ENCODE measurements at places on chromosomes 12 and 14.

GRCh38 chr12:112705037-112705632 is 86.4 kb upstream of the RPH3A start:
- DNase-seq: no peak

- DNase-seq: no peak
Measured at GRCh38 chr14:22390824-22391461, 198.1 kb downstream of the DAD1 start.

GRCh38 chr12:46664761-46665287 is 161.0 kb downstream of the SLC38A4 start:
- DNase-seq: no peak

GRCh38 chr12:57242329-57242690 is 8.7 kb downstream of the STAC3 start:
- DNase-seq: no peak

- no peak for DNase-seq
Measured at GRCh38 chr12:3230758-3231375, 153.7 kb downstream of the TSPAN9 start.

DNA sequence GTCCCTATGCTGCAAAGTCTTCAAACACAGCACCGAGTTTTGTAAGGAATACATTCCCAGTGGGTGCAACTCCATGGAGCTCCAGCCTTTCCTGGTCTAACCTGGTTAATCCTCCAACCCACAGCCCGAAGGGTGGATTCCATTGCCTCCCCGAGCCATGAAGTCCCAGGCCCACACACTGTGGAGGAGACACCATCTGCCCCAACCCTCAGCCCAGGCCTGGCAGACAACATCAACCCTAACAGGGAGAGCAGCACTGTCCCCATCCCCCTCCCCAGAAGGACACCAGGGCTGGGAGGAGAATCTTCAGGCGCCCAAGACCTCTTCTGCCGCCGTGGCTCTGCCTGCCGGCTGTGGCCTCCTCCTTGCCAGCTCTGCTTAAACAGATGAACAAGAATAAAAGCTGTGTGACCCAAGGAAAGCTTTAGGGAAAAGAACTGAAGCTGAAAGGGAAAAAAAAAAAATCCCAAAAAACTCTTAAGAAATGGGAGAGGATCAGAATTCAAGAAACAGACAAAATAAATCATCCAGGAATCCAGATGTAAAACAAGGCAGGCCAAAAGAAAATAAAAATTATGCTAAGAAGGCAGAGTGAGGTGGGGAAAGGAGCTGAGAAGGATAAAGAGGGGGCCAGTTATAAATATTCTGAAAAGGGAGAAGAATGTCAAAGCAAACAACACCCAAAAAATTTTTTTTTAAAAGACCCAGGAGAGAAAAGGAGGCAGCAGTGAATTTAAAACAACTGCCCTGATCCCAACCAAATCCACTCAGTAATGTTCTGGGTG is 16.0 kb upstream of the ZFP36L1 start:
- DNase-seq: no peak

DNA sequence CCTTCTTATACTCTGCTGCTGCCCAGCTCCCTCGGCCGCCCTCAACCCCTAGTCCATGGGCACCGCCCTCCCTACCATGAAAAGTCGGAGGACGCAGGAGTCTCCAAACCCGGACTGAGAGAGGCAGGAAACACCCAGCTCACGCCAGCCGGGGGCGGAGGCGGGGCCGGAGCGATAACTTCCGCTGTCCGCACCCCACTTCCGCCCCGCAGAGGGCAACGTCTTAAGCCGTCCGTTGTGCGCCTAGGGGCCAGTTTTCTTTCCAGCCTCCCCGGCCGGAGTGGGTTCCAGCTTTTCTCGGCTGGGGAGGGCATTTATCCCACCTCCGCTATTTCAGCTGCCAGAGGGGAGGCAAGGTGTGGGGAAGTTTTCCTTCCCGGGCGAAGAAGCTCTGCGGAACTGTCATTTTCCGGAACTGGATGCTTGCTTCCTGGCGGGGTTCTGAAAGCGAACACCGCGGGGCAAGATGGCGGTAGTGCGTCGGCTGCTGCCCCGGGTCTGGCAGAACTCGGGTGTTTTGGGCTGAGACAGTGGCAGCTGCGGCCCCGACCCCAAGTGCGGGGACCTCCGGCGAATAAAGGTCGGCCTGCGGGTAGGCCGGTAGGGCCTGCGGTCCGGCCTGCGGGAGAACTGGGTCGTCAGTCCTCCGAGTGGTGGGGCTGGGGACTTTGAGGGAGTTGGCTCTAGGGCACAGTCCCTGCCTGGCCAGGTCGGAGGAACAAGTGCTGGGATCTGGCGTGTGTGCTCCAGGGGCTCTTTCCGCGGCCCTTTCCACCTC is at the start of the genes KCTD10 and UBE3B:
Gene KCTD10 (minus strand): TSS at position 116 of the 778 bp plus-strand sequence. CDS start 38 bp downstream, at position 78.
Gene UBE3B (plus strand): TSS at position 450 of the 778 bp plus-strand sequence. CDS start 5,918 bp downstream, outside the sequence.
- peak; percentile 92 for DNase-seq

- peak; percentile 95 for DNase-seq
Measured at GRCh38 chr14:67957946-67958345, 138.4 kb downstream of the RAD51B start.

GRCh38 chr12:91561958-91562325 is 379.3 kb upstream of the DCN start:
- DNase-seq: no peak

DNA sequence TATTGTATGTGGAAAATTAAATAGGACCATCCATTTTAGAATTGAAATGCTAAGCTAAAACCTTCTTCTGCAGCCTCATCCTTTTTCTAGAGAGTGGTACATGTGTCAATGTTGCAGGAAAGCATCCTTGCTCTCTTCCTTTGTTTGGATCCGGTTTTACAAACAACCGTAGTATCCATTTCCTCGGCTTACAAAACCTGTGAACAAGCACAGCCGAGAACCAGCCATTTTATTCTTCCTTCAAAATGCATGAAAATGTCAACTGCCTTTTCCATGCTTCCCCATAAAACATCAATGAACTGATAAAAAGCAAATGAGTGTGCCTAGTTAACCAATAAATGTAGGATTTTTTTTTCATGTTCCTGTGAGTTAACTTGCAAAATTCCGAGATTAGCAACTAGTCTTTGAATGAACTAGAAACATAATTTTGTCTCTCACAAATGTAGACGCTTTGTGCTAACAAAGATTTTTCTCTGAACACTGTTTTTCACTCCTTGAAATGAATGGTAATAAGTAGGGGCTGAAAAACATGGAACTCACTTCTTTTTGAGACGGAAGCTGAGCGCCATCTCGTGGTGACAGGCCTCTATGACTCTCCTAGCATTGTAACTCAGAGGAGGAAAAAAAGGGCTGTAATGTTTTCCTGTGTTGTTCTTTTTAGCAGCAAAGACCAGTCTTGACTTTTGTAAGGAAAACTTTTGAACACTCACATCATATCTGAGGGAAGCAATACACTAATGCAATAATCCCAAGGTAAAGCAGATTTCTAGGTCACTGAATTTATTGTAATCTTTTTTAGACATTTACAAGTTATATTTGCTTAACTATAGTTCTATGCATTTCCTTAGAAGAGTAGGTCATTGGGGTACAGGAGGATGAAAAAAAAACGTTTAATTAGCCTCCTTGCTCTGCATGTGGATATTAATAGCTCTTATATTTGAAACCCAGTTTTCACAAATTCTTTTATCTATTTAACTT is 157.4 kb upstream of the FOXG1 start:
- DNase-seq: peak; percentile 65

- DNase-seq: no peak
Measured at GRCh38 chr12:87329076-87329863, 699.9 kb downstream of the C12orf50 start.

DNA sequence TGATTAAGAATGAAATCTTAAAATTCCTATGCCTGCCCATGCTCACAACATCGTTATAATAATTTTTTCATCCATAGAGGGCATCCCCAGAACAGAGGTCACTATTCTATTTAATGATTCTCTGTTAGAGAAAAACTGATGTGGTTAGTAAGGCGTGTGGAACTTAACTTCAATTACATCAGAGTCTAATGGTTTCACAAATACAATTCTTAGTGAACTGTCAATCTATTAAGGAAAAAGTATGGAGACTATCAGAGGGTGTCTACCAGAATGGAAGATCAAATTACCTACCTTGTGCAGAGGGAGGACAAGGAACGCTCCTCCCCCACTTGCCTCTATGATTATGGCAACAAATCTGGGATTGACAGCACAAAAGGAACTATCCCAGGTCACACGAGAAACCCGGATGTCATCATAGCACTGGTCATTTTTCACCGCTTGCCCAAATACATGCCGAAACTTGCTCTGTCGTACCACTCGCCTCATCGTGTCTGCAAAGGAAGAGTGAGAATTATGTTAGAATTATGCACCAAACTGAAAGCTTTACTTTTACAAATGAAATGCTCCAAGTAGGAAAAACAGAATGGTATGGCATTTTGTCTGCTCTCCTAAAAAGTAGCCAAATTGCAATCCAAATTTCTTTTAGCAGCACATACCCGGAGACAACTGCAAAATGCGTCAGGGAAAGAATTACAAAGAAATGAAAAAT is 30.3 kb downstream of the CORO1C start:
- peak; percentile 57 for DNase-seq

GRCh38 chr12:9064815-9065606 is 50.7 kb downstream of the A2M start:
- peak; percentile 59 for DNase-seq

- DNase-seq: no peak
Measured at GRCh38 chr12:65854629-65855028, 30.3 kb downstream of the HMGA2 start.

DNA sequence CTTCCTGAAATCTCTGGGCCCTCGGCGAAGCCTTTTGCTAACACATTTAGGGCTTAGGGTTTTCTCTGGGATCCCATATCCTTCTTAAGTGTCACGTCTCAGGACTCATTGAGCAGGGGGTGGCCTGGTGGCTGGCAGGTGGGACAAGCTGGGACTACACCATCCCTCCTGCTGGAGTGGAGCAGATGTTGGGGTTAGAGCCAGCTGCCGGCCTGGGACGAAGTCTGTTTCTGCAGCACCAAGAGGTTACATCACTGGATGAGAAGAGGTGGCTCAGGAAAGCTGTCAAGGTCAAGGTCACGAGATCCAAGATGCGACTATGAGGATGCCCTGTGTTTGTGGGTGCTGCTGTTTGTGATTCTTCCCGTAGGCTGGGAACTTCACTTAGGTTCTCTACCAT is 16.3 kb downstream of the SMCO2 start:
- DNase-seq: no peak
